ENCODE measurements at places on chromosomes 5 and 9. TPM values are rescaled to one million over a fixed set of nuclear protein-coding genes. Genes with fewer than 3 reads are reported as not detected.

Gene ABO
- total RNA-seq = not detected

Gene TLE1
- total RNA-seq = 78.6 TPM

Gene ZFP2
- total RNA-seq = 0.06 TPM

Gene HAVCR2
- total RNA-seq = 0.57 TPM

Gene DOCK8
- 0.31 TPM for total RNA-seq

Gene DCTN3
- total RNA-seq = 112 TPM

Gene PCDHGA9
- 0.07 TPM for total RNA-seq

Gene IL11RA
- 6.4 TPM for total RNA-seq

Gene NR2F1-AS1
- total RNA-seq = 3.1 TPM

Gene TMOD1
- 1.8 TPM for total RNA-seq

Gene AJM1
- 4.3 TPM for total RNA-seq

Gene WDR38
- total RNA-seq = 0.13 TPM

Gene SERF1B
- total RNA-seq = 71.4 TPM

Gene HTR1A
- not detected for total RNA-seq

Gene PCDHGB2
- not detected for total RNA-seq

All from A549 treated with Hydrocortisone at 1 μM for 4 hours (cell line).